AG04449 (cell line): ENCODE measurements at places on chromosomes 4 and X.

DNA sequence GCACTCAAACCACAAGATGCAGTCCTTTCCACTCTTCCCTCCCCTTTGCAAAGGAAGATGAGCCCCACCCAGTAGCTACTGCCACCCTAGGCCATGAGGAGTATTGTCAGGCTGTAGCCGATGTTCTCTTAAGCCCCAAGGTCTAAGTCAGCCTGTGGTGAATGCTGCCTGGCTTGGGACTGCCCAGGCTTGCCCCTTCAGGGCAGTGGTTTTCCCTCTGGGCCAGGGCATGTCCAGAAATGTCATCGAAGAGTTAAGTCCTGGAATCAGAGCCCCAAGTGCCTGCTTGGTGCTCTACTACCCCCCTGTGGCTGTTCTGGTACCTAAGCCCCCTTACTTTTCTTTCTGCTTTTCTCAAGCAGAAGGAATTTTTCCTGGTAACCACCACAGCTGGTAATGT lies 11.8 kb upstream of the PGK1 start:
- no peak for DNase-seq

GRCh38 chrX:23896981-23897380 lies 10.8 kb downstream of the APOO start:
- DNase-seq, result no peak

- DNase-seq, result no peak
Observed at GRCh38 chr4:138894011-138894410, 121.6 kb upstream of the NOCT start.

DNA sequence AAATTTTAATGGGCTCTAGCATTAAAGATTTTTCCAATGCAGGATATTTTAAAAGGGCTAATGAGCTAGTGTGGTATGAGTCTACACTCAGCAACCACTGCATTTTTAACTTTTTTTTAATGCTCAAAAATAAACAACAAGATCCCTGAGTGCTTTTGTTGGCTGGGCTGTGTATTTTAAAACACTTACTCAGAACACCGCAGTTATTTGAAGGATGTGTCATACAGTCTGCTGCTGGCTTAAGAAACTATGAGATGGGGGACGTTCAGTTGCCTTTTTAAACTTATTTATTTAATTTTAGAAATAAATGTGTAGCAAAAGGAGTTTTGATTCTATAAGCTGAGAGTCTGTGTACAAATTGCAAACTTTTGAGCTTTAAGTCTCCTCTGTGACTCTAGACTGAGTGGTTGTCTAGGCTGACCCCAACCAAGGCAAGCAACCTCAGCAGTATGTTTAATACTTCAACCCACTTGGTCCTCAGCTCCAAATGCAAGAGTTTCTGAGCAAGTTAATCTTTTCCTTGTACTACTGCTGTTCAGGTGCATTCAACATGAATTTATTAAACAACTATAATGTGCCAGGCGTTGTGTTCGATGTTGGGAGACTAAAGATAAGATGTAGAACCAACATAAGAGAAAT lies 278.6 kb upstream of the DIPK2B start:
- DNase-seq, result peak; percentile 88

GRCh38 chrX:40853816-40854123 lies 118.4 kb upstream of the MED14 start:
- DNase-seq, result no peak

DNA sequence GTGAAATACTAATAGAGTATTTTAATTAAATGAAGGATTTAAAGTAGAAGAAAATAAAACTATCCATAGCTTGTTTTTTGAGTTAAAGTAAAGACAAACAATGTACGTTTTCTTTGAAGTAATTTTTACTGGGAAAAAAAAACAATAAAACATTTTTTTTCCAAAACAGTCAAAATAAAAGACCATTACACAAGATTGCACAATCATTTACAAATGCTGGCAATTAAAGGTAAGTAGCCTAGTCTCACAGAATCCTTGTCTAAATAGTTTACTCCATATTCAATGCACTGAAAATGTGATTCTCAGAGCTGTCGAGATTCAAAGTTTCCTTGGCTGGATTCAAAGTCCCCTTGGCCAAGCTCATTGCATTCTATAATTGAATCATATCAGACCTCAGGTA lies 21.2 kb downstream of the C4orf54 start:
- DNase-seq, result no peak

GRCh38 chr4:183638436-183638835 lies 20.5 kb downstream of the RWDD4 start:
- no peak for DNase-seq

DNA sequence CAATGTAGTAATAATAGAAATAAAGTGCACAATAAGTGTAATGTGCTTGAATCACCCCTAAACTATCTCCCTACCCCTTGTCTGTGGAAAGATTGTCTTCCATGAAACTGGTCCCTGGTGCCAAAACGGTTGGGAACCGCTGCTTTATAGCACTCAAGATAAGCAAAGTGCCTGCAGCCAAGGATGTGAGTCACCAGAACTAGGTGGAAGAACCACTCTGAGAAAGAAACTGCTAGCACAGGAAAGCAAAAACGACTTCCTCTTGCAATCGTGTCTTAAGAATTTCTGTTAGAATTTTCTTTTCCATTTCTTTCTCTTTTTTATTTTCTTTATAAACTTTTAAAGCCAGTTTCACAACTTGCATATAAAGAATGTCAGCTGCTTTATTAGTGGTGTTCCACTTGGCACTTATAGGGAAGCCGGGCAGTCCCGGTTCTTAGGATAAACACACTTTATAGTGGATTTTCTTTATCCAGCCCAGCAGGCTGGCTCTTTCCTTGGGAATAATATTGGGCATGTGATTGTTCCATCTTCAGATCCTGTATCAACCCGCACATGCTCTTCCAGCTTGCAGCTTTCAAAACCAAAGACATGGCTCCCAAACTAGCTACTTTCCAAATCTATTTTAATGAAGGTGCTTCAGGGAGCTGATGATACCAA lies 32.3 kb upstream of the CXCL8 start:
- peak; percentile 73 for DNase-seq

DNA sequence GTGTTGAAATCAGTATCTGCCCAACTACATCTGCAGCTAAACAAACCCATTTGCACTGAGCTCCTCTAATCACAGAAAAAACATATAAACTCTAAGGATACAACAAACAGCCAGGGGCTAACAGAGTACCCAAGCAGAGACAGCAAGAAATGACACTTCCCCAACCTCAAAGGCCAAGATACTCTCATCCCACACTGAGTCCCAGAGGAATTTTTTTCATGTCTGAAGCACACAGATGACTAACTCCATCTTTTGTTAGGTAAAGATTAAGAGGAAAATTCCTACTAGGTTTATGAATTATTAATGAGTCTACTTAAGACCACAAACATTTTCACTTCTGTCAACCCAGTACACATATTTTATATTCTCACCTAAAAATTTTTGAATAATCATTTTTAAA lies 31.6 kb downstream of the SEPSECS start:
- no peak for DNase-seq

DNA sequence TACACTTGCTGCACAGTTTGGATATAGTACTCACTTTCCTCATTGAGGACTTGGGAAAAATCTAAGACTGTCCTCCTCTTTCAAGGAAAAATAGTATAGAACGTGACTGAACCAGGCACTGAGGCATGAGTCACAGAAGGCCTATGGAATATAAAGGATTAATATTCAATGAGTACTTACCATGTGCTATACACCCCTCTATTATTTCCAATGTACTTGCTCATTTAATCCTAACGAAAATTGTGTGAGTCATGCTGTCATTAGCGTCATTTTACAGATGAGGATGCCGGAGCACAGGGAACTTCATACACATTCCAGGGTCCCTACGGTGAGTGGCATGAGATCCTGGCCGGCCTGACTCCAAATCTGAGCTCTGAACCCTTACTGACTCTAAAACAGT lies 2136.2 kb upstream of the TENM3 start:
- no peak for DNase-seq

DNA sequence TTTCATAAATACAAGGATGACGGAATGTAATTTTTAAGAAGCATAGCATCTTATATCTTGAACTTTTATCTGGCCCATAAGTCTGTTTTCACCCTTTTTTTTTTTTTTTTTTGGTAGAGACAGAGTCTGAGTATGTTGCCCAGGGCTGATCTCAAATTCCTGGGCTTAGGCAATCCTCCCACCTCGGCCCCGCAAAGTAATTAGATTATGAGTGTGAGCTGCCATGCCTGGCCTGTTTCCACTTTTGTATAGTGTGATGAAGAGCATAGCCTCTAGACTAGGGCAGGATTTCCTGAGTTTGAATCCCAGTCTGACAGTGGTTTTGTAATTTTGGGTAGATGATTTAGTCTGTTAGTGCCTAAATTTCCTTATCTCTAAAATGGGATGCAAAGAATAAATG lies 11.0 kb downstream of the STIM2 start:
- no peak for DNase-seq

GRCh38 chr4:102061133-102061532 lies 270.6 kb downstream of the BANK1 start:
- DNase-seq, result no peak

GRCh38 chr4:93029769-93030168 lies 726.0 kb downstream of the GRID2 start:
- DNase-seq, result no peak

DNA sequence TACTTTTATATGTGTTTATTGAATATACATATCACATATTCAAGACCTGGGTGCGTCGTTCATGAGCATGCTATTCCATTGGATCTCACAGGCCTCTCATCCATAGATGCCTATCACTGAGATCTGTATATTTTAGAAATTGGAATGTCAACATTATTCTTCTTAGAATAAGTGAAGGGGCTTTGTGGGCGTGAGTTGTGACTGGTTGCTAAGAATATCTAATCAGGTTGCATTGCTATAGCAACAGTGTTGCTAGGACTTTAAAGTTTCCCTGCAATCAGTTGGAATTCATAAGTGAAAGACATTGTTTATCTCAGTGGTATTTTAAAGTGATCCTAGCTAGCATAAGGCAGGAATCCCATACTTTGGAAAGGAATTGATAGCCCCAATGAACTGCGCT lies 36.7 kb upstream of the ANK2 start:
- DNase-seq, result no peak

GRCh38 chrX:115390078-115390477 lies 100.6 kb downstream of the LUZP4 start:
- no peak for DNase-seq

DNA sequence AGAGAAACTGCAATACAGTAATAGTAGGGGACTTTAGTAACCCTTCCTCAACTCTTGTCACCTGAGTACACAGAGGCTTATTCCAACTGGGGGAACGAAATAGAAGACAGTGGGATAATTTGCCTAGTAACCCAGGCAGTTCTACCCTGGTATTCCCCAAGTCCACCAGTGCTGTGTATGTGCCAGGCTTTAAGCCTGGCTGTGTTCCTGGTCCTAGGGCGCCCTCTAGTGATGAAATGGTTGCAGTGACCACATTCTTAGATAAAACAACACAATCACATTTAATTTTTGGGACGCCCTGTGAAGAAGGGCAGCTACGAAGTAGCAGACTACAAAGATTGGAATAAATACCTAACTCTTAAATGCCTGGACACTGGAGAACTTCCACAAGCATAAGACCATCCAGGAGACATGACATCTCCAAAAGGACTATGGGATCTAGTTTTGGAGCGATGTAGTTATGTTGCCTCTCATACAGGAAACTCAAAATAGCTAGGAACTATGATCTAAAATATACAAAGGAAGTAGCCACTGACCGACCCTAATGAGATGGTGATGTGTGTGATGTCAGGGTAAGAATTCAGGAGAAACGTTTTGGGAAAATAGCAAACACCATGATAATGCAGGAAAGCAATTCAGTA lies 288.5 kb upstream of the ZCCHC13 start:
- DNase-seq, result no peak

DNA sequence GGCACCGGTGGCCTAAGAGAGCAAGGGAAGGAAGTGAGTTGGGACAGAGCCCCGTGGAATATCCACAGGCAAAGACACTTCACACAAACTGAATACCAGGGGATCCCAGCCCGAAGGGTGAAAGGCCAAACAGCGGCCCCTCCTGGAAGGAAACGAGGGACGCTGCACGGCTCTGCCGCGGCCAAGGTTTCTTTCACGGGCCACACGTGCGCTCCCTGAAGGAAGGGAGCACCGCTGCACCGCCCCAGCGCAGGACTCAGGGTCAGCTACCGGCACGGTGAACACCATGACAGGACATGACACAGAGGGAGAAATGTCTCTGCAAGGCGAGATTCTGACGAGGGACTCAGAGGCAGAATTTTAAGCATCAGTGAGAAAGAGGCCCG lies 31.5 kb upstream of the GTPBP6 start:
- DNase-seq, result no peak
